Activated CD4-positive, alpha-beta memory T cell treated with anti-CD3 and anti-CD28 coated beads, Interleukin-2, amount 10 ng/mL, durations not matched to agents 7 days and 5 days (primary cell): ENCODE measurements at places on chromosomes 13 and 19. TPM values are rescaled to one million over a fixed set of nuclear protein-coding genes. Genes with fewer than 3 reads are reported as not detected.

NBEA gene
- total RNA-seq: 0.18 TPM

TEX29 gene
- 0.93 TPM for total RNA-seq

GAPDHS gene
- total RNA-seq: not detected

MICU2 gene
- total RNA-seq: 34.0 TPM

IGFL2 gene
- not detected for total RNA-seq

EBI3 gene
- 4.0 TPM for total RNA-seq

DCT gene
- total RNA-seq: 0.10 TPM

KLK13 gene
- not detected for total RNA-seq

ZNF708 gene
- 16.7 TPM for total RNA-seq

DNA sequence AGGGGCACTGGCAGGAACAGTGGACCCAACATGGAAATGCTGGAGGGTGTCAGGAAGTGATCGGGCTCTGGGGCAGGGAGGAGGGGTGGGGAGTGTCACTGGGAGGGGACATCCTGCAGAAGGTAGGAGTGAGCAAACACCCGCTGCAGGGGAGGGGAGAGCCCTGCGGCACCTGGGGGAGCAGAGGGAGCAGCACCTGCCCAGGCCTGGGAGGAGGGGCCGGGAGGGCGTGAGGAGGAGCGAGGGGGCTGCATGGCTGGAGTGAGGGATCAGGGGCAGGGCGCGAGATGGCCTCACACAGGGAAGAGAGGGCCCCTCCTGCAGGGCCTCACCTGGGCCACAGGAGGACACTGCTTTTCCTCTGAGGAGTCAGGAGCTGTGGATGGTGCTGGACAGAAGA lies 4.1 kb downstream of the KLK2 start:
- no peak for DNase-seq
- H3K27me3 ChIP-seq: peaks cover 18% of the 10 kb centered on the region
- no peak overlapping the region for H3K4me3 ChIP-seq

DNA sequence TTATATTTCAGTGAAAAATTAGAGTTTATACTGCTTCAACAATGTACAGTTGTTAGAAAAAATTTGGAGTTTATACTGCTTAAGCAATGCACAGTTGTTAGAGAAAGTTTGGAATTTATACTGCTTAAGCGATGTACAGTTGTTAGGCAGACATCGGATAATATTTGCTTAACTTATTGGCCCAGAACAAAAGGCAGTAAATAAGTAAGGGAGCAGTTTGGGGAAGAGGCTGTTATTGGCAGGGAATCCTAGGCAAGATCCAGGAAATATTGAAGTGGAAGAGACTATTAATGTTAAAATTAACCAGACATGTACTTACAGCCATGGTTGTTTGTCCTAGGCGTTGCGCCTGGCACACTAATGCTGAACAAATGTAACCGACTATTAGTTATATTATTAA lies 166.9 kb downstream of the GPC5 start:
- no peak for DNase-seq
- no peaks in the 10 kb centered on the region for H3K4me1 ChIP-seq
- no peaks in the 10 kb centered on the region for H3K36me3 ChIP-seq
- no peak overlapping the region for H3K4me3 ChIP-seq
- H3K27ac ChIP-seq: no peak overlapping the region

GRCh38 chr19:29054886-29055675 lies 157.9 kb downstream of the UQCRFS1 start:
- H3K4me1 ChIP-seq: no peaks in the 10 kb centered on the region
- H3K36me3 ChIP-seq: no peaks in the 10 kb centered on the region
- H3K27me3 ChIP-seq: no peaks in the 10 kb centered on the region
- H3K4me3 ChIP-seq: no peak overlapping the region
- DNase-seq: no peak
- no peak overlapping the region for H3K27ac ChIP-seq

GRCh38 chr13:113616991-113617749 lies 32.6 kb downstream of the TFDP1 start:
- H3K27me3 ChIP-seq: no peaks in the 10 kb centered on the region
- H3K4me1 ChIP-seq: no peaks in the 10 kb centered on the region
- DNase-seq: no peak
- no peak overlapping the region for H3K27ac ChIP-seq
- no peak overlapping the region for H3K4me3 ChIP-seq
- H3K36me3 ChIP-seq: peaks cover 20% of the 10 kb centered on the region

DNA sequence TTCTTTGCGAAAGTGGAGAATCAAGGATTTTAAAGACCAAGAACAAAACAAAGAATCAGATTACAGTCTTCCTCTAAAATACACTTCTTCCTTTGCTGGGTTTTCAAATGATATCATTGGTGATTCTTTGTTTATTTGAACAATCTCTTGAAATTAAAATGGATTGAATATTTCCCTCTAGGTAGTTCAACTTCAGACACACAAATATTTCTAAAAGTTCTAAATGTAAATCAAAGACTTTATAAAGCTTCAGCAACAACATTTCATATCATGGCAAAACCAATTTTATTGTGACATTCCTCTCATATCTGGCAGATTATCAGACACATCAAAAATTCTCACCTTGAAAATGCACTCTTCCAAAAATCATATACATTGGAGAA lies 13.0 kb downstream of the ZIC2 start:
- H3K4me3 ChIP-seq: no peak overlapping the region
- H3K27ac ChIP-seq: no peak overlapping the region
- peaks cover 11% of the 10 kb centered on the region for H3K36me3 ChIP-seq
- peaks cover 23% of the 10 kb centered on the region for H3K4me1 ChIP-seq

- no peak within 1 kb of the TSS for H3K4me3 ChIP-seq
- H3K27ac ChIP-seq: peak within 1 kb of the TSS; percentile 23
- no peak for DNase-seq
- no peaks in the 10 kb centered on the region for H3K27me3 ChIP-seq
- no peaks in the 10 kb centered on the region for H3K36me3 ChIP-seq
These were observed at the start of gene CBY2 for GRCh38 chr13:45702088-45702487. Gene CBY2 (plus strand): TSS chr13:45702320. CDS start chr13:45702391, 71 bp downstream.

GRCh38 chr13:28658539-28658795 lies 463 bp upstream of the POMP start:
- peaks cover 51% of the 10 kb centered on the region for H3K4me1 ChIP-seq
- peak overlapping the region; percentile 96 for H3K27ac ChIP-seq
- H3K27me3 ChIP-seq: no peaks in the 10 kb centered on the region
- DNase-seq: no peak

DNA sequence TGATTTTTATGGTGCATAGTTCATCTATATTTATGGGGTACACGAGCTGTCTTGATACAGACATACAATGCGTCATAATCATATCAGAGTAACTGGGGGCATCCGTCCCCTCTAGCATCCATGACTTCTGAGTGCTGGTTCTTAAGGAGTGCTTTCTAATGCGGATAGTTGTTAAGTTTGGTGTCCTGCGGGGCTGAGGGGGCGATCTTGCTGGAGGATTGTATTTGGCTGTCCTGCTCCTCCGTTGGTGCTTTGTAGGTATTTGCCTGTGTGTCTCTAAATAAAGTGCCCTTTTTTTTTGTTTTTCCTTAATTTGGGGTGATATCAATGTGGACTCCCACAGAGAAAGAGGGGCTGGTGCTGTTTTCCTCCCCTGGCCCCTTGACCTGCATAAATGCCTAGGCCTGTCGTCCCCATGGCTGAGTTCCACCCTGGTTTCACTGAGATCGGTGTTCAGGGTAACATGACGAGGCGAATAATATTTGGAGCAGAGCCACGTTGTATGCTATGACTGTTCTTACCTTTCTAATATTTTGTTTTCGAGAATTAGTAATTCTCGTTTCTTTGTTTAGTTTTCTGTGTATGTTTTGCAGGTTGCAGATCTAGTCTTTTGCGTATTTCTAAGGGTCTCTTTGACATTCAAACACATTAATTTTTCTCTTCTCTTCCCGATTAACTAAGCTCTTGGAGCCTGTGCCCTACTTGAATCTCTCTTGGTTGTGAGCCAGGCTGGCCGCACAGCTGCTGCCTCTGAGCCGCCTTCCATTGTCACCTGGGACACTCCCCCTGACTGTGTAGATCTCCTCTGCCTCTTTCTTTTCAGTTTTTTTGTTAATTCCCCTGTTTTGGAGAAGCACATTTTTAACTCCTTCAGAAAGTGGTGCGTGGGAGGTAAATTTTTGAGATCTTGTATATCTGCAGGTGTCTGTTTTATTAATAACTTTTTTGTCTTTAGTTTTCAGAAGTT lies 100.3 kb downstream of the ARHGEF7 start:
- no peaks in the 10 kb centered on the region for H3K27me3 ChIP-seq
- no peak overlapping the region for H3K27ac ChIP-seq
- H3K4me3 ChIP-seq: no peak overlapping the region
- no peak for DNase-seq
- H3K36me3 ChIP-seq: peaks cover 9% of the 10 kb centered on the region

DNA sequence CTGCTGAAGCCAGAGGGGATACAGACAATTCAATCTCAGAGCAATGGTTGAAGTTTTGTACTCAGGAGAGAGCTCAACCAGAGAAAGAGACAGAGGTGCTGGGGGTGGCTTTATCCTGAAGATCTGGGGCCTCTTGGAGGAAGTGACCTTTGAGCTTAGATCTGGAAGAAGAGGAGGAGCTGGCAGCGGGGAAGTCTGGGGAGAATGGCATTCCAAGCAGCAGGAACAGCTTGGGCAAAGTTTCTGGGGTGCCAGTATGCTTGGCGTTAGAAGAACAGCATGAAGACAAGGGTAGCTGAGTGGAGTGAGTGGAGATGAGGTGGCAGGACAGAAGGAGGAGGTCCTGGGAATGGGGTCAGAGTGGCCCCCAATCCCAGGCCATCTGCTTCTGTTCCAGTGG lies 11.3 kb downstream of the MAST3 start:
- peaks cover 7% of the 10 kb centered on the region for H3K27me3 ChIP-seq
- peak overlapping the region; percentile 67 for H3K4me3 ChIP-seq
- peaks cover 33% of the 10 kb centered on the region for H3K4me1 ChIP-seq

- H3K27me3 ChIP-seq: peaks cover 14% of the 10 kb centered on the region
- peak; percentile 3 for DNase-seq
- peaks cover 12% of the 10 kb centered on the region for H3K4me1 ChIP-seq
- no peak overlapping the region for H3K4me3 ChIP-seq
These were observed 22.8 kb downstream of the WTIP start for GRCh38 chr19:34504273-34504808.

GRCh38 chr19:5292822-5293611 lies 47.6 kb downstream of the PTPRS start:
- DNase-seq: peak; percentile 16
- peaks cover 1% of the 10 kb centered on the region for H3K4me1 ChIP-seq
- H3K36me3 ChIP-seq: no peaks in the 10 kb centered on the region
- H3K4me3 ChIP-seq: no peak overlapping the region
- H3K27me3 ChIP-seq: peaks cover 16% of the 10 kb centered on the region

DNA sequence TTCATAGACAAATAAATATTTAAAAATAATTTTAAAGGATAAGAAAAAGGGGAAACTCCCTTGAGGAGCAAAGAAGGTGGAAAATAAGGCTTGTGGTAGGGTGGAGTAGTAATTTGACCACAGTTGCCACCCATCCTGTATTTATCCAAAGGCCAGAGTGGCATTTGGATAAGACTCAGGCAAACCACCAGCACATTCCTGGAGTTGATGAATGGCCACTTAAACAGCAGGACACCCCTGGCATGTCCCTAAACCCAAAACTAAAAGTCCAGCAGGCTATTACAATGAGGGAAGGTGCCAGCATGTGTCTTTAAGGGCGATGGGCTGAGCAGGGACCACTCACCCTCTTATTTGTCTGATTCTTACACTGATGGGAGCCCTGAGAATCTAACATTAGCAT lies 9.8 kb upstream of the FRY start:
- no peak overlapping the region for H3K27ac ChIP-seq
- H3K27me3 ChIP-seq: no peaks in the 10 kb centered on the region
- H3K4me3 ChIP-seq: no peak overlapping the region
- no peaks in the 10 kb centered on the region for H3K4me1 ChIP-seq

- DNase-seq: no peak
- H3K27me3 ChIP-seq: no peaks in the 10 kb centered on the region
- no peak overlapping the region for H3K4me3 ChIP-seq
- no peaks in the 10 kb centered on the region for H3K4me1 ChIP-seq
- no peak overlapping the region for H3K27ac ChIP-seq
These were observed 128.2 kb downstream of the PCDH9 start for GRCh38 chr13:67101730-67102467.

DNA sequence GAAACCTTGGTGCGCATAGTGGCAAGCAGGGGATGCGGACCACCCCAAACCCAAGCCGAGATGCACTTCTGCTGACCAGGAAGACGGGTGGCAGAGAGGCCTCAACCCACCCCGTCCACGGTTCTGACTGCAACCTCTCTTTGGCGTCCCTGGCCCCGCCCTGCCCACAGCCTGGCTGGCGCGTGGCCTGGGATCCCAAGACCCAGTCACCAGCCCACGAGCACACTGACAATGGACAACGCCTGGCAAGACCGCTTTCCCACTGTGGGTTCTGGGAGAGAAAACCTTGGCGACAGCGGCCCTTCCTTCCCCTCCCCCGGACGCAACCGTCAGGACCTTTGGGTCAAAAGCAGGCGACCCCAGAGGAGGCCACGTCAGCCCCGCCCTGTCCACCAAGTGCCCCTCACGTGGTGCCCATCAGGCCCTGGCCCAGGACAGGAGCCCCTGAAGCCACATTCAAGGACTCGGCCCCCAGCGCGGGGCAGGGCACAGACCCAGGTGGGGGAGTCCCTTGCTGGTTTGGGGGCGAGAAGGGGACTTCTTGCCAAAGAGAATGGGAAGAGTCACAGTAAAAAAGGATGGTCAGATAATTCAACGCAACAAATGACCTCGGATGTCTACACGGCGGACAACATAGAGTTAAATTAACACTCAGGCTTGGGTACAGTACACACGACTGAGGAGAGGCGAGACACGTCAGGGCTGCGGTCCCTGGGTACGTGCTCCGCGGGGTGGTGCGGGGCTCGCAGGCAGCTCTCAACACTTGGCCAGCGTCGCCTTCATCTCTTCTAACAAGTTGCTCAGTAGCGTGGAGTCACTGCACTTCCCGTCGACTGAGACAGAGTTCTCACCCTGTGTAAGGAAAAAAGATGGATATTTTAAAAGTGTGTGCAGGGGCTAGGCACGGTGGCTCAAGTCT lies 5.0 kb downstream of the IZUMO4 start:
- no peaks in the 10 kb centered on the region for H3K27me3 ChIP-seq
- H3K4me1 ChIP-seq: peaks cover 11% of the 10 kb centered on the region
- H3K4me3 ChIP-seq: no peak overlapping the region

- H3K36me3 ChIP-seq: peaks cover 9% of the 10 kb centered on the region
- H3K4me1 ChIP-seq: peaks cover 23% of the 10 kb centered on the region
- peak overlapping the region; percentile 62 for H3K27ac ChIP-seq
- peak overlapping the region; percentile 49 for H3K4me3 ChIP-seq
These were observed 98.8 kb upstream of the SERP2 start for GRCh38 chr13:44274771-44275205.

GRCh38 chr13:79604752-79605151 lies 123.8 kb downstream of the NDFIP2 start:
- H3K27me3 ChIP-seq: no peaks in the 10 kb centered on the region
- no peaks in the 10 kb centered on the region for H3K36me3 ChIP-seq
- H3K4me1 ChIP-seq: no peaks in the 10 kb centered on the region
- DNase-seq: no peak

DNA sequence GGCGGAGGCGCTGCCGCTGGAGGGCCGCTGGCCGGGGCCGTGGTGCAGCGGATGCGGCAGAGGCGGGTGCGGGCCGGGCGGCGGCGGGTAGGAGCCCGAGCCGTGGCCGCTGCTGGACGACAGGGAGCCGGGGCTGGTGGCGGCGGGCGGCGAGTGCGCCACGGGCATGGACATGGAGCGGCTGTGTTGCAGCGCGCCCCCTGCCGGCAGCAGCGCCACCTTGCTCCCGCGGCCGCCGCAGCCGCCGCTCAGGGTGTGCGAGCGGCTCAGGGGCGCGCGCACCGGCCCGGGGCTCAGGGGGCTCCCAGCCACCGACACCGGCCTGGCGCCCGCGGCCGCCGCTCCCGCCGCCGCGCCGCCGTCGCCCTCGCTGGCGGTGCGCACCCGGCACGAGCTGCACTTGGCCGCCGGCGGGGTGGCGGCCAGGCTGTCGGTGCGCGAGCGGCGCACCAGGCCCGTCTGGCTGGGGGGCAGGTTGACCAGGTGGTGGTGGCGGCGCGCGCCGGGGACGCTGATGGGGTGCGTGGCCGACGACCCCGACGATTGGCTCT lies 1.7 kb downstream of the IRS2 start:
- H3K36me3 ChIP-seq: peaks cover 15% of the 10 kb centered on the region
- peaks cover 13% of the 10 kb centered on the region for H3K27me3 ChIP-seq
- H3K4me1 ChIP-seq: peaks cover 36% of the 10 kb centered on the region
- H3K4me3 ChIP-seq: peak overlapping the region; percentile 68
- DNase-seq: peak; percentile 66
- H3K27ac ChIP-seq: peak overlapping the region; percentile 40
